SK-N-MC (cell line): ENCODE measurements at places on chromosomes 4 and X.

DNA sequence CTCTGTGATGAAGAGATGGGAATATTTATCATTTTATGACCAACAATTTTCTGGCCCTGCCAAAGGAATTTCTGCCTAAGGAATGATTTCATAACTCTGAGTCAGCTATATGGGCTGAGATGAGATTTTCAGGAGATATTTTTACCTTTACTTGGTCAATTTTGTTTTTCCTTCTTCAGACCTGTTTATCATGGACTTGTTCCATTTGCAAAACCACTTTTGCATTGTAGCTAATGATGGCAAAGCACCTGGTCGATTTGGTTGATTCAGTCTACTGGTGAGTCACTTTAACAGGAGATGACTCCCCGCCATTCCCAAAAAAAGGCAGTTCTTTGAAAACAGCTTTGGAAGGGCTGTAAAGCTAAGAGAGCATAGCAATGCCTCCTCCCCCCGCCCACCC is 53.3 kb downstream of the TEX13A start:
- no peak for DNase-seq

DNA sequence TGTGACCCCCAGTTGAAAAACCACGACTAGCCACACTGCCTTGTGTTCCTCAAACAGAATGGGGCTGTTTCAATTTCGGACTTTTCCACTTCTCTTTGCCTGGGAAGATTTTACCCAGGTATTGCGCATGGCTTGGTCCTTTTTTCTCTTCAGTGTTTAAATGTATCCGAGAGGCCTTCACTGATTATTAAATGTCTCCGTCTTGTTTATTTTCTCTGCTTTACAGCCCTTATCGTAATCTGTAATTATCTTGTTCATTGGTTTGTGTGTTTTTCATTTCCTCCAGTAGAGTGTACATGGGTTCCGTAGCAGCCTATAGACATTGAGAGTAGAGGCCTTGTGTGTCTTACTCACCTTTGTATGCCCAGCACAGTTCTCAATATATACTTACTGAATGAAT is 2.4 kb downstream of the MOSPD2 start:
- no peak for DNase-seq

DNA sequence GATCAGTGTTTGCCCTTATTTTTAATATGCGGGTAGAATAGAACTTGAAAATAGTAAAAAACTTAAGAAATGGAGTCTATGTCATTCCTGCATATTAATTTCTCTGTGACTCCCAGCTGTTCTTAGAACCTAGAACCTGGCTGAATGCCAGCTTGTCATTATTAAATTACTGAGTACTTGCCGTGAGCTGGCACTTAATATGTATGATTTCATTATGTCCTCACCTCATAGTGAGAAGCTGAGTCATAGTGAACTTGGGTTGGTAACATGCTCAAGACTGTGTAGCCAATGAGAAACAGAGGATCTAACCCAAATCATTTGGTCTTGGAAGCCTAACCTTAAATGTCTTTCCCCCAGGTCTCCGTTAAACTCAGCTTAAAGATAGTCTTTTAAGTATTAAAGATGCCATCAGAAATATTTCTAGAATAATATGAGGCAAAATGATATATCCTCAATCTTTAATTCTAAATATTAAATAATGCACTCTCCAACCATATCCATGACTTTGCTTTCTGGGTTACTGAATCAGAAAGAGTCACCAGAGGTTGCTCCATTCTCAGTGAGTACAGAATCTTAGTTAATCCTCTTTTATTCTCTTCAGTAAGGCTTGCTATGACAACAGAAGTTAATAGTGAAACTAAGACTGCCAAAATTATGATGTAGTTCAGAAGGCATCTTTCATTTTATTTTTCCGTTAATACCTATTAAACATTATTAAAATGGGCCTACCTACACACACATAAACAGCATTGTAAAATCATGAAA is 58.6 kb upstream of the TLL1 start:
- DNase-seq: peak; percentile 57

- DNase-seq: no peak
Observed at GRCh38 chr4:136203199-136203598, 1329.1 kb downstream of the PCDH18 start.

DNA sequence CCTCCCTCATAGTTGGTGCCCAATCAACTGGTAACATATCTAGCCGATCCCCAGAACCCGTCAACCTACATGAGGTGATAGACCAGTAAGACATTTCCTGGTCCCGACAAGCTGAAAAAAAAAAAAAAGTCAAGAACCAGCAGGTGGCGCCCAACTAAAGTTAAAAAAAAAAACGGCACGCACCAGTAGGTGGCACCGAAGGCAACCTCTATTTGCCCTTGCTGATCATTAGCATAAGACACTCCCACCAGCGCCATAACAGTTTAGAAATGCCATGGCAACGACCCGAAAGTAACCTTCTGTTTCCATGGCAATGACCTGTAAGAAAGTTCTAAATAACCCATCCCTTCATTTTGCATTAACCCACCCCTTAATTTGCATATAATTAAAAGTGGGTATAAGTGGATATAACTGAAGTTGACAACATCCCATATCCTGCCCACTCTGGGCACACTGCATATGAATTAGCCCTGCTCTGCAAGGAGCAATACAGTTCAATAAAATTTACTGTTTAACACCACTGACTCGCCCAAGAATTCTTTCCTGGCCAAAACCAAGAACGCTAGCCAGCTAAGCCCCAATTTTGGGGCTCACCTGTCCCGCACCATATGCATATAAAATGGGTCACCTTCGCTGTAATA is 83.9 kb upstream of the SPANXB1 start:
- DNase-seq: peak; percentile 22

- no peak for DNase-seq
Observed at GRCh38 chrX:38610849-38611248, 49.5 kb downstream of the TSPAN7 start.

- no peak for DNase-seq
Observed at GRCh38 chr4:100295792-100296191, 105.5 kb upstream of the DDIT4L start.

GRCh38 chr4:108492816-108493595 is 127.4 kb upstream of the RPL34 start:
- no peak for DNase-seq

- DNase-seq: no peak
Observed at GRCh38 chrX:145549496-145549895, 268.1 kb upstream of the SLITRK2 start.

- DNase-seq: peak; percentile 78
Observed at GRCh38 chr4:72295966-72296557, 264.3 kb downstream of the NPFFR2 start.

- no peak for DNase-seq
Observed at GRCh38 chr4:151403656-151404055, 5.3 kb upstream of the FHIP1A start.

DNA sequence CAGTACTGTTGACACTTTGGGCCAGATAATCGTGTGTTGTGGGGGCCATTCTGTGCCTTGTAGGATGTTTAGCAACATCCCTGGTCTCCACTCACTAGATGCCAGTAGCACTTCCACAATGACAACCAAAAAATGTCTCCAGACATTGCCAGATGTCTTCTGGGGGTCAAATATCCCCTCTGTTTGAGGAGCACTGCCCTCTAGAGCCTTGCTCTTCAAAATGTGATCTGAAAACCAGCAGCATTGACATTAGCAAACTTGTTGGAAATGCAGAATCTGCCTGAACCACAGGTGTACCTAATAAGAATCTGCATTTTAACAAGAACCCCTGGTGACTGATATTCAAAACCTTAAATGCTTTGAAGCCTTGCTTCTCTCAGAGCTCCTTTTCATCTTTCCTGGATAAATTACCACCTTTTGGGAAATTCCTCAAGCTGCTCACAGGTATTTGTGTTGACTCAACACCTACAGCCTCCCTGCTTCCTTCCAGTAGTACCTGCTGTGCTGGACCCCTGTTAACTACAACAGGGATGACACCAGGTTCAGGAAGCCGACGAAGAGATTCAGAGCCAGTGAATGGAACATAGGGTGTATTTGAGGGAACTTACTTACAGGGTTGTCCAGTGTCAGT is 459.0 kb upstream of the NR3C2 start:
- DNase-seq: no peak

- DNase-seq: no peak
Observed at GRCh38 chrX:109739625-109740432, 6.8 kb upstream of the ACSL4 start.

DNA sequence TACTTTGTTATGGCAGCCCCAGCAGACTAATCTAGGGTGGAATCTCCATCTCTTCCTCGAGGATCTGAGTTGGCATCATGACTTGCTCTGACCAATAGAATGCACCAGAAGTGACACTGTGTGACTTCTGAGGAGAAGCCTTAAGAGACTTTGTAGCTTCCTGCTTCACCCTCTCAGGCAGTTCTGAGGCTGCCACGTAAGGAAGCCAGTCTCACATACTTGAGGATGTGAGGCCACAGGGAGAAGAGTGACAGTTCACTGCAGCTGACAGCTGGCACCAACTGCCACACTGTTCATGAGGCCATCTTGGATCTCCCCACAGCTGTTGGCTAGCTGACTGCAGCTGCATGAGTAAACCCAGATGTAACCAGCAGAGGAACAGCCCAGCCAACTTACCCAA is 29.3 kb upstream of the BCOR start:
- DNase-seq: no peak

DNA sequence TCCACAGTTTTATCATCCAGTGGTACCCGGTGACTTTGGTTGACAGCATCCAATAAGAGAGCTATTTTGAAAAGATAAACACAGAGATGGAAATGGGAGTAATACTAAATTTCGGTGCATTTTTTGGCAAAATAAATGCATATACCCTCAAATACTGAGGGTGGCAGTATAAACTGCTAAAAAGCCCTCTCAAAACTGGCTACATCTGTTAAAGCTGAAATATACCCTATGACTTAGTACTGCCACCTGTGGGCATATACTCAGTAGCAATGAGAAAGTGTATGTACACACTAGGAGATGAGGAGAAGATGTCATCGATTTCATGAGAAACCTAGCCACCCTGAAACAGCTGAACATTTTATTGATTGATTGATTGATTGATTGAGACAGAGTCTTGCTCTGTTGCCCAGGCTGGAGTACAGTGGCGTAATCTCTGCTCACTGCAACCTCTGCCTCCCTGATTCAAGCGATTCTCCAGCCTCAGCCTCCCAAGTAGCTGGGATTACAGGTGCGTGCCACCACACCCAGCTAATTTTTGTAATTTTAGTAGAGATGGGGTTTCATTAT is 12.2 kb upstream of the TMEM128 start:
- no peak for DNase-seq

DNA sequence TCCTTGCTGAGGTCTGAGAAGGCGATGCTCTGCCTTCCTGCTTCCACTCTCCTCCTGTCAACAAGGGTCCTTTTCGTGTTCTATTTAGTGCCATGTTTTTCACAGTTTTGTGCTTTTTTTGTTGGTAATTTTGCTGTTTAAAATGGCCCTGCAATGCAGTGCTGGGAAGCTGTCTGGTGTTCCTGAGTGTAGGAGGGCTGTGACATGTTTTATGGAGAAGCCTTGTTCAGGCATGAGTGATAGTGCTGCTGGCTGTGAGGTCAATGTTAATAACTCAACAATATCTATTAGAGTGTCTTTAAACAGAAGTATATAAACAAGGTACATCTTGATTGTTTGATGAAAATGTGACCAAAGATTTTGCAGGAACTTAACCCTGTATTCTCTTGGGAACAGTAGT is 27.6 kb downstream of the CLCN4 start:
- DNase-seq: no peak

- no peak for DNase-seq
Observed at GRCh38 chrX:112846187-112846586, 5.6 kb upstream of the AMOT start.

DNA sequence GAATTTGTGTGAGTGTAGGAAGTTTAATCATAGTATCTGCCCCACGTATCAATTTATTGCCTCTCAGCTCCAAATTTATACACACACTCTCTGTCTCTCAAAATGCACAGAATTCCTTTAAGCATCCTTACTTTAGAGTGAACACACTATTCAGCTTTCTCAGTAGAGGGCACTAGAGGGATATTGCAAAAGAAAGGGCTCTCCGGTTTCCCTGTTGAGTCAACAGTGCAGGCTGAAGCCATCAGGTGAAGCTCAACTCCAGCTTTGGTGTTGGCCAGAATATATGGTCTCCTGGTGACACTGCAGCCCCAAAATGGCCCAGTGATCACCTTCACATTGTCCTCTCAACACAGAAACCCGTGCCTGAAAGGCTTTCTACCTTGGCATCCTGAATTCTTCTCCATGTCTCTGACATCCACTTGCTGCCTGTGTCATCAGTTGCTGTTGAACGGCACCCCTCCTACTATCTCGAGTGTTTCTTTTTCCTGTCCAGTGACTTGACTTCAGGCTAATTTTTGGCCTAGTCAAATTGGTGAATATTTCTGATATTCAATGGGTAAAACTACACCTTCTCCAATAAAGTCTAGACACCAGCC is 670.5 kb downstream of the GABRG1 start:
- DNase-seq: peak; percentile 52

GRCh38 chr4:29852537-29852936 is 867.6 kb upstream of the PCDH7 start:
- no peak for DNase-seq

DNA sequence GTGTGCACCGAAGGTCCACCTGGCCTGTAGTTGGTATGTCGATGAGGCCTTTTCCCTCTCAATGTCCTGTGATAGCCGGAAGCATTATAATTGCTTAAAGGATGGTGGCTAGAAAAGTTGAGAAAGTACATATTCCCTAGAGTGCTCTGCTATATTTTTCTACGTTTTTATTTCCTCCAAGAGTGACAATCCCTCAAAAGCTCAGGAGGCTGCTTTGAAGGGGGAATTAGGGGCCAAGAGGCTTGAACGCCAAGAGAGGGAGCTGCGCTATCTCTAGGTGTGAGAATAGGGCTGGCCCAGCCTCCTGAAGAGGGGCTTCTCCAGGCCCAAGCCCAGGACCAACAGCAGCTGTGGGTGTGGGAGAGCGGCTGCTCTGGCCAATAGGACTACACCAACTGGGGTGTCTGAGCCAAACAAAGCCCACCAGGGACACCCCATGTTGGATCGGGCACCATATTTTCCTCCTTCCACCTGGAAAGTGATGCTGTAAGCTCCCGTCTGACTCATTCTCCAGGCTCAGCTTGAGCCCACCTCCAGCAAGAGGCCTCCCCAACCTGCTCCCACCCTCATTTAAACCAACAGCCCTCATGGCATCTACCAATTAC is 124.0 kb downstream of the IRF2 start:
- DNase-seq: no peak

DNA sequence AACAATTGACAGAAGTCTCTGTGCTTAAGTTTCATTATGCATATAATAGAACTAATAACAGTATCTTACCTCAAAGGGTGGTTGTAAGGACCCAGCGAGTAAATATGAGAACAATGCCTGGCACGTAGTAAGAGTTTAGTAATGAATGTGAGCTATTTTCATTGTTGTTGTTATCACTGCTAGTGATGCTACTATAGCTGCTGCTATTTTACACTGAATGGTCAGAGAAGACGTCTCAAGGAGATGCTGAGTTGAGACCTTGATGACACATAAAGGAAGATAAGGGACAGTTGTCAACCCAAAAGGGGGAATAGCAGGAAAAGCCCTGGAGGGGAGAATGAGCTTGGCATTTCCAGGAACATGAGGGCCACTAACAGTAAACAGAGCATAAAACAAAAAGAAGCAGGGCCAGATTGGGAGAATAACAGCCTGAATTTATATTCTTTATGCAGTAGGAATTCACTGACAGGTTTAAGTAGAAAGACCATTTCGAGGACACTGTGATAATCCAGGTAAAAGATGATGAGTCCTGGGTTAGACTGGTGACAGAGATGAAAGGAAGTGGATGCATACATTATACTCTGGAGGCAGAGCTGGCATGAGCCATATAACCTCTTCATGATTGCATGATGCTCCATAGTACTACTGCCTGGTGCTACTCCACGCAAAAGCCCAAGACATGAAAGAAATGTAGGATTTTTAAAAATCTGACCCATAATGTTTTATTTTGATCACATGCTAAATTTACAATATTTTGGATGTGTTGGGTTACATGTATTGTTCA is 23.1 kb downstream of the ATP8A1 start:
- no peak for DNase-seq
